Suppressor macrophage treated with lipopolysaccharide for 4 hours (primary cell): ENCODE measurements at places on chromosomes 5 and 9.
A peak's percentile ranks its signal among the peaks of the same experiment; 100 is the strongest.

DNA sequence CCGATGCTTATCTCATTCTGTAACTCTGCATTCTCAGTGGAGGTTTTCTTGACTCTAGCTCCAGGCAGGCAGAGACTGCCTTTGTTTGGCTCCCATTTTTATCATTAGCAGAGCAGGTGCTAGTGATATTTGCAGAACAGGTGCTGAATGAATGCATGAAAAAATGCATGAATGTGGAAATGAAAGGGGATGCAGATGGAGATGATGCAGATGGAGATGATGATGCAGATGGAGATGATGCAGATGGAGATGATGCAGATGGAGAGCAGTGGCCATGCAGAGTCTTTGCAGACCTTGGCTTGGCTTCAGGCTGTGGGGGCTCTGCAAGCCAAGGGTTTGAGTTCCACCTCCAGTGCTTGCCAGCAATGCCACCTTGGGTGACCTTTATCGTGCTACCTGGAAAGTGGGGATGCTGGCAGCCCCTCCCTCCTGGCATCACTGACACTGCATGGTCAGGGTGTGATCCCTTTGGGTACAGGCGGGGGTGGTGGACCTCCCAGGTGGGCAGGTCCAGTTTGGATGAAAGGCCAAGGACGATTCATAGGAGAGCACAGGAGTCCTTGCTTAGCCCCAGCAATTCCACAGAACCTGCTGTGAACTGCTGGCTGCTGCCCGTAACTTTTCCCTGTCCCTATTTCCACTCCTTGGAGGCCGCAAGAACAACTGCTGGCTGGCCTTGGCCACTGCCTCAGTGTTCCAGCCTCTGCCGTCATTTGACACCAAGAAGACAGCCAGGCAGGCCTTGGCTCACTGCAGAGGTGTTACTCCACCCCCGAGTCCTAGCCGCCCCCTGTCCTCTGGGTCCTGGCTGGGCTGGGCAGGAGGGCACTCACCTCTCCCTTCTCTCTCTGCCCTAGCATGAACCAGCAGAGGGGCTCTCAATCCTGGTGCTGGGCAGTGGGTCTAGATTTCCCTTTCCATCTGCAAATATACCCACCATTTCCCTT is 33.0 kb downstream of the ERGIC1 start:
- DNase-seq: no peak

DNA sequence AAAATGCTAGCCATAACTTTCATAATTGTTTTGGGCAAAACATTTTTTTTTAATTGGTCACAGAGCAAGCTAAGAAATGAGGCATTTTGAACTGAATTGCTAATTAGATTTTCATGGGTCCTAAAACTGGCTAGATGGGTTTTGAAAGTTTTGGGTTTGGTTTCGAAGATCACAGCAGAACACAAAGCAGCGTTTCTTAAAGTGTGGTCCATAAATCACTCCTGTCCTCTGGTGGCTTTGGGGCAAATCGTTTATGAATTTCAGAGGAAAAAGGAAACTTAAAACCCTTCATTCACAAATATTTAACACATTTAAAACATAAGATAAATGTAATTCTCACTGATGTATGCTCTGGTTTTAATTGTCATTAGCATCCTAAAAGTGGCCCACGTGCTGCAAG is 503.7 kb downstream of the SPATA31D1 start:
- no peak for DNase-seq

DNA sequence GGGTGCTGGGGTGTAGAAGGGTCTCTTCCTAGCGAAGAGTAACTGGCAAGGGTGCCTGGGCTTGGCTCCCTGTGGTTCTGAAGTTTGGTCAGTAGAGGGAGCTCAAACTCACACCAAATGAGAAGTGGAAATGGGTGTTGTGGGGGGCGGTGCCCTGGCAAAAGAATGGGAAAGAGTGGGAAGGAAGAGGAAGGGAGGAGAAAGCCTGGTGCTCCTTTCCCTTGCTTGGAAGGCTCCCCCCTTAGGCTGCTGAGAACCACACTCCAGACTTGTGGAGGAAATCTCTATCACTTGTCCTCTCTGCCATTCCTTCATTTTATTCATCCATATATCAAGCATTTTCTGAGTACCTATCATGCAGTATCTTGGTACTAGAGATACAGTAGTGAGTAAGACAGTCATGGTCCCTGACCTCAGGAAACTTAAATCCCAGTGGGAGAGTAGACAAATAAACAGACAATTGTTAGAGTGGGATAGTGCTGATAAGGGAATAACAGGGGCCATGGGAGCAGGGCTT is 13.0 kb downstream of the SLC4A9 start:
- peak; percentile 75 for DNase-seq

DNA sequence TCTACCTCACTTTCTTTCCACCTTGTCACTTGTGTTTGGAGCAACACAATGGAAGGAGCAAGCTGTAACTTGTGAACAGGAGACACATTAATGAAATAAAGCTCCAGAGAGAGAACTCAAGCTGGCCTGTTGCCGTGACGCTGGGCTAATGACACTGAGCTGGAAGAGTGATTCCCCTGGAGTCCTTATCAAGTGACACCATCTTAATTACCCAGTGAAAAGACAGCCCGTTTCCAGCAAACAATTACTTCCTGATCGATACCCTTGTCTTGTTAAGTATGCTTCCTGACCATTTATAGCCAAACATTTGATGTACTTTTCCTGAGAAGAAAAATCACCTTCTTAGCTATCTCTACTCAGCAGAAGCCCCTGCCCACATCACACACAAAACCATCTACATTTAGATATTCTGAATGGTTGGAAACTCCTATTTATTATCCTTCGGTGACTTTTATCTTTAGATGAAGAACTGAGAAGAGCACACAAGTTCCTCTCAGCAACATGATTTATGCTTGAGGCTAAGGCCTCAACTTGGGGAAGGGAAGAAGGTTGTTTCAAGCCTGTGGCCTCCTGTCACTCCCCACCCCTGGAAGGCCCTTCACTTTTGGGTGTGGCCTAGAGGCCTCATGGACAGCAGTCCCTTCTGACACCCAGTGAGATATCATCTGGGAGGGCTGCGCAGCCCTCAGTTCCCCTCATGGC is 34.1 kb downstream of the CRHBP start:
- no peak for DNase-seq

- no peak for DNase-seq
Measured at GRCh38 chr5:134123360-134123759, 8.9 kb downstream of the TCF7 start.

DNA sequence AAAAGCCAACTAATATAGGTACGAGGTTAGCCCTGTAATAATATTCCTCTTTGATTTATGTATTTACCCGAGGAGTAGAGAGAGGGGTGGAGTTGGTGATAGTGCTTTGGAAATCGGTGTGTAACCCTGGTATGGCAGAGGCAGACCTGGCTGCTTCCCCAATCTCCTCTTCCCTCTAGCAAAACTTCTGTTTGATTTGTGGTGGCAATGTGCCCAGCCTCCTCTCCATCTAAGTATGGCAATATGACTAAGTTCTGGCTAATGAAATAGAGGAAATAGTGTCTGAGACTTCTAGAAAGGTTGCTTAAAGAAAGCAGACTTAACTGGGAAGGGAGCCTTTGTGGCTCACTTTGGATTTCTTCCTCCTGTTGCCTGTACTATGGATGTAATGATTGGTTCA is 491.1 kb downstream of the ENC1 start:
- DNase-seq: peak; percentile 73

- DNase-seq: no peak
Measured at GRCh38 chr9:138006576-138007233, 129.1 kb downstream of the CACNA1B start.

- no peak for DNase-seq
Measured at GRCh38 chr5:42745856-42746255, 10.8 kb upstream of the CCDC152 start.

- DNase-seq: no peak
Measured at GRCh38 chr5:1772634-1773033, 27.0 kb downstream of the MRPL36 start.

DNA sequence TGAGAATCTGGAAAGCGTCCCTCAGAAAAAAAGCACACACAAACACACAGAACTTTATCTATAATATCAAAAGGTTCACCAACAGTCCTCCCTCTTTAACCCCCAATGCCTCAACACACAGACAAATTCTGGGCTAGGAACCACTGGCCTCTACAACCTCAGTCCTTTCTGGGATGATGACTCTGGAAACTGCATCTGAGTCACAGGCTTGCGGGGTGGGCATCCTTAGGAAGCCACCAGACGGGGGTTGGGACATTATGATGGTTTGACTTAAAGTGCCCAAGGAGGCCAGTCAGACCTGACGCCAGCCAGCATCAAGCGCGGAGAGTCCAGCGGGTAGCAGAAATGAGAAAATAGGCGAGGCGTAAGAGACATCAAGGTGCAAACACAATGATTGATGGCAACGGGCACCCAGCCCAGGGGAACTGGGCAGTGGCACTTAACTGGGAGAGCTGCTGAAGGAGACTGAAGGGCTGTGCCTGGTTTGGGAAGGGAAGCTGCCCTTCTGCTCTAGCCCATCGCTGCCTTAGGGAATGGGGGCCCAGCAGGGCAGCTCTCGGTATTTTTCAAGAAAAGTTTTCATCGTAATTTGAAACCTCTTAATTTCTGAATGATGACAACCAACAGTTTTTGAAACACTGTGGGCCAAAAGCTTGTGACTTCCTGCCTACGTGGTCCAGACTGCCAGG is 20.7 kb downstream of the SPRY4 start:
- no peak for DNase-seq

DNA sequence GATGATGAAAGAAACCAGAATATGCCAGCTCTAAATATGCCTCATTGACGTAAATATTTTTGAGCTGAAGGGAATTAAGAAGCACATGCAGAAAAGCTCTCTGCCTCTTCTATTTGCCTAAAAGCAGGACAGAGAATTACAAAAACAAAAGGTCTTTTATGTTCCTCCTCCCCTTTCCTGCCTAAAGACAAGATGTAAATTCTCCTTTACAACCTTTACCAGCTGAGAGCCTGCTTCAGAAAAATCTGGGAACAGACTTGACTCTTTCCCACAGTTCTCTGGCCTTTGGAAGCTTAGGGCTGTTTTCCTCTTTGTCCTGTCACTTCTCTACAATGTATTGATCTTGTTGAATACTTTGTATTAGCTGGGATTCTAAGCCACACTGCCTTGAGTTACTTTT is 199.7 kb downstream of the TMC1 start:
- no peak for DNase-seq

DNA sequence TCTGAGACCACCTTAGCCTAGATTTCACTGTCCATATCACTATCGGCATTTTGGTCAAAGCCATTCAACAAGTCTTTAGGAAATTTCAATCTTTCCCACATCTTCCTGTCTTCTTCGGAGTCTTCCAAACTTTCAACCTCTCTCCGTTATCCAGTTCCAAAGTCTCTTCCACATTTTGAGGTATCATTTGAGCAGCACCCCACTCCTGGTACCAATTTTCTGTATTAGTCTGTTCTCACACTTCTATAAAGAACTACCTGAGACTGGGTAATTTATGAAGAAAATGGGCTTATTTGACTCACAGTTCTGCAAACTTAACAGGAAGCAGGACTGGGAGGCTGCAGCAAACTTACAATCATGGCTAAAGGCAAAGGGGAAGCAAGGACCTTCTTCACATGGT is 215.5 kb downstream of the CYLC2 start:
- DNase-seq: no peak

GRCh38 chr5:66315784-66316183 is 171.7 kb downstream of the SREK1 start:
- no peak for DNase-seq

DNA sequence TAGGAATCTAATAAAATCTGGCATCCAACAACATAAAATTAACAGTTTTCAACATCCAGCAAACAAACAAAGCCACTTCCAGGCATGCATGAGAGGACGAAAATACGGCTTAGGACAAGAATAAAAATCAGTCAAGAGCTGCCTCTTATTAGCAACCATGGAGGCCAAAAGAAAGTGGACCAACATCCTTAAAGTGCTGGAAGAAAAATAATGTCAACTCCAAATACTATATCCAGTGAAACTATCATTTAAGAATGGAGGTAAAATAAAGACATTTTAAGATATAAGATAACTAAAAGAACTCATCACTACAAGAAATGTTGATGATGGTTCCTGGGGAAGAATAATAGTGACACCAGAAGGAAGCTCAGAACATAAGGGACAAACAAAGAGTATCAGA is 224.0 kb upstream of the IRX4 start:
- no peak for DNase-seq
